Activated CD4-positive, CD25-positive, alpha-beta regulatory T cell treated with anti-CD3 and anti-CD28 coated beads, Interleukin-2, amount 50 U/mL, for 24 hours (primary cell): ENCODE measurements at places on chromosomes 1 and 21.

DNA sequence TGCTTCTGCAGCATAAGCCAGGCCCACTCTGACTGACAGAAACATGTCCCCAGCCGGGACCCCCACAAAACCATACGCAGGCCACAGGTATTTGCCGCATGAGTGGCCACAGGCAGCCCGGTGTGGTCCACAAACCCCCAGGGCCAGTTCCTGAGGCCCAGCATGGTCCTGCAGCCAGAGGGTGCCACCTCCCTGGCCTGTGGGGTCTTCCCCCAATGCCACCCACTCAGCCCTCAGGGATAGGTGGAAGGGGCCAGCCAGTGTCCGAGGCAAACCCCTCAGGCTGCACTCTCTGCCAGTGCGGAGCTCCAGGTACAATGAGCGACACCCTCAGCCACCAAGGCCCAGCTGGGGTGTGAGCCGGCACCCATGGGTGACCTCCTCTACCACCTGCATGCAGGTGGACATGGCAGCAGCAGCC, 43.5 kb downstream of the UBE2G2 start:
- ATAC-seq, result no peak

DNA sequence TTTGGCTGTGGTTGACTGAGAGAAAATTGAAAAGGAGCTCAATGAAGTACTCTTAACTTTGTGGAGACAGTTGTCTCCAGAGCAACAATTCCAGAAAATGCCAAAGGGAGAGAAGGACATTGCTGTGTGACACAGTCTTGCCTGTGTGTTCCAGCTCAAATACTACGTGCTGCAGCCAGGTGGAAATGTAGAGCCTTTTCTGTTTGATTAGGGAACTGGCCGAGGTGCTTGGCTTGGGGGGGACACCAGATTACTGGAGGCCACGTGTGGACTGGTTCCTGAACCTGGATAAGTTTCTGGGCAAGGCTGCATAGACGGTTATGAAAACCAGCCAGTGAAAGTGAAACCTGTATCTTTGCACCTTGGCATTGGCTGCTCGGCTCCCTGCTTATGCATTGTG, 217.9 kb downstream of the CTH start:
- no peak for ATAC-seq

GRCh38 chr21:42001781-42002180, 8.4 kb downstream of the ZBTB21 start:
- ATAC-seq, result no peak

GRCh38 chr1:109240158-109241152, 8.9 kb upstream of the CELSR2 start:
- peak; percentile 32 for ATAC-seq

DNA sequence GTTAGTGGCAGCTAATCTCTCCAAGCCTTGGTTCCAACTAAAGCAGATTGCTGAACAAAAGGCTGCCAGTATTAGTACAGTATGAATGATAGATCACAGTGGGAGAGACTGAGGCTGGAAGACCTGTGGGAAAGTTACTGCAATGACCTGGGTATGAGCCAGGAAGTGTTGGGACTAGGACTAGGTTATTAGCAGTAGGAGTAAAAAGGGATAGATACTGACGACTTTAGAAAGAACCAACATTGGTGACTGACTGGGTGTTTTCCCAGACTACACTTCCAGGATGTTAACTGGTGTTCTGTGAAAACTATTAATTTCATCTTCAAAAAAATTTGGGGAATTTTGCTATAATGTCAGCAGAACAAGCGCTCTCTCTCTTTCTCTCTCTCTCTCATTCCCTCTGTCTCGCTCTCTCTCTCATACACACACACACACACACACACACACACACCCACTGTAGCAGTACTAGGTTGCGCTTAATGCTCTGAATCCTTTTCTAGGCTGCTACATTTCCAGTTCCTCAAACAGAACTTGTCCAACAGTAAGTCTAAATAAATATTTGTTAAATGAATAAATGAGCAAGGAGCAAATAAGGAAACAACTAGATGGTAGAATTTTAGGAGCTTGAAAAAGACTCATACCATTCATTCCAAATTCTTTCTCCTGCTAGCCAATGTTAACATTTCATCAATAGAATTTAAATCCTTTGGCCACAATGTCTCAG, 47.6 kb upstream of the RGS8 start:
- no peak for ATAC-seq

- no peak for ATAC-seq
Observed at GRCh38 chr1:203860396-203861025, 888 bp upstream of the SNRPE start.

- no peak for ATAC-seq
Observed at GRCh38 chr1:176216031-176216430, 8.9 kb upstream of the COP1 start.

DNA sequence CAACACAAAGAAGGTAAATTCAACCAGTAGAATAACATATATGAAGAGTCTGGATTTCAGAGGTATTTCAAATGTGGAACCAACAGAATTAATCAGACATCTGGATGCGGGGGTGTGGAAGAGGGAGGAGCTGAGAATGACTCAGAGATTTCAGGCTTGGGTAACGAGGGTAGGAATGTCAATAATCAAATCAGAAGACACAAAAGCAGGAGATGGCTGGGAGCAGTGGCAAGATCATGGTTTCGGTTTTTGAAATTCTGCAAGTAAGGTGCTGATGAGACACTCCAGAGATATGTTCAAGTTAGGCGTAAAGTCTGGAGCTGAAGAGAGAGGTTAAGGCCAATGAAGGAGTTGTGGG, 64.0 kb downstream of the PLPPR5 start:
- ATAC-seq, result no peak

DNA sequence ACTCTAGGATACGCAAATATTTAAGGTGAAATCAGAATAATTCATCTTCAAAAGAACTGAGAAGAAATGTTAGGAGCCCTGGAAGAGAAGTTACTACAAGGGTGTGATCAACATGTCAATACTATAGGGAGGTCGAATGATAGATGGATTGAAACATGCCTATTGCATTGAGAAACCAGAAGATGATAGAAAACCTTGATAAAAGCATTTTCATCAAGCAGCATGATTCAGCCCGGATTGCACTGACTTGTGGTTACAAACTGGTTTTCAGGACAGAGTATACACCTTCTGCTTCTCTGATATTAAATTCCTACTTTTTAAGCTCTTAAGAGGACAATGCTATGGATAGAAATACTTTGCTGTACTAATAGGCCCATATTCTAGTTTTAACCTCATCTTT, 164.2 kb downstream of the FMN2 start:
- no peak for ATAC-seq

DNA sequence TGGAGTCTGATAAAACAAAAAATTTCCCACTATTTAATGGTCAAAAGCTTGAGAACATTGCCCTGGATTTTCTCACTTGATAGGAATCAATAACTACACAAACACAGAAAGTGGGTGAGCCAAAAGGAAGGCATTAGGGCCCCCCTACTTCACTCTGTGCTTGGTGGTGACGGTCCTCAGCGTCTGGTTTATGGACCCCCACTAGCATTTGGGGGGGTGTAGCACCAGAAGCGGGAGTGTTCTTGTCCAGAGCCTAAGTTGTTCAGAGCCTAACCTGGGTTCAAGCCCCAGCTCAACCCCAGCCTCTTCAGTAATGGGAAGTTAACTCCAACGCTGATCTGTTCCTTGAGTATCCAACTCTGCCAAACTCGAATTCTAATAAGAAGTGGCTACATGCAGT, 33.1 kb downstream of the STPG1 start:
- no peak for ATAC-seq
